Activated T-helper 17 cell treated with anti-CD3 and anti-CD28 coated beads, Interleukin-2, amount 50 U/mL, for 72 hours (primary cell): ENCODE measurements at places on chromosomes 7 and 10. TPM values are rescaled to one million over a fixed set of nuclear protein-coding genes. Genes with fewer than 3 reads are reported as not detected.

DNA sequence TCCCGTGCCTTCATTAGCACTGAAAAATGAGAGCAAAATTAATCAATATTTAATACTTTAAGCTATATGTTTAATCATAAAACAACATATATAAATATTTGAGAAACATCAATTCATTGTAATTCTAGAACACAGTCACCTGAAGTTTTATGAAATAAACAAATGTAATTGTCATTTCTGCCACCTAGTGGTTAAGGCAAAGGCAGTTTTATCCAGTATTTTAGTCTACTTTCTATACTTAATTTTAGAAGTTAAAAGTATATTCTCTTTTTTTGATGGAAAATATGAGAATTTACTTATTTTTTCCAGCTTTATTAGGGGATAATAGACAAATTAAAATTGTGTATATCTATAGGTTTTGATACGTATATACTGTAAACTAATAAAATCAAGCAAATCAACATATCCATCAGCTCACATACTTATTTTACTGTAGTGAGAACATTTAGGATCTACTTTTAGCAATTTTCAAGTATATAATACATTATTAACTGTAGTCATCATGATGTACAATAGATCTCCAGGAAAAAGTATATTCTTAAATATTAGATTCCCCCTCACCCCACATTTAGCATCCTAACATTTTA lies 16.9 kb downstream of the PCGF6 start:
- no peak for ATAC-seq

GRCh38 chr7:139582130-139582650 lies 58.7 kb downstream of the CLEC2L start:
- no peak for ATAC-seq

DNA sequence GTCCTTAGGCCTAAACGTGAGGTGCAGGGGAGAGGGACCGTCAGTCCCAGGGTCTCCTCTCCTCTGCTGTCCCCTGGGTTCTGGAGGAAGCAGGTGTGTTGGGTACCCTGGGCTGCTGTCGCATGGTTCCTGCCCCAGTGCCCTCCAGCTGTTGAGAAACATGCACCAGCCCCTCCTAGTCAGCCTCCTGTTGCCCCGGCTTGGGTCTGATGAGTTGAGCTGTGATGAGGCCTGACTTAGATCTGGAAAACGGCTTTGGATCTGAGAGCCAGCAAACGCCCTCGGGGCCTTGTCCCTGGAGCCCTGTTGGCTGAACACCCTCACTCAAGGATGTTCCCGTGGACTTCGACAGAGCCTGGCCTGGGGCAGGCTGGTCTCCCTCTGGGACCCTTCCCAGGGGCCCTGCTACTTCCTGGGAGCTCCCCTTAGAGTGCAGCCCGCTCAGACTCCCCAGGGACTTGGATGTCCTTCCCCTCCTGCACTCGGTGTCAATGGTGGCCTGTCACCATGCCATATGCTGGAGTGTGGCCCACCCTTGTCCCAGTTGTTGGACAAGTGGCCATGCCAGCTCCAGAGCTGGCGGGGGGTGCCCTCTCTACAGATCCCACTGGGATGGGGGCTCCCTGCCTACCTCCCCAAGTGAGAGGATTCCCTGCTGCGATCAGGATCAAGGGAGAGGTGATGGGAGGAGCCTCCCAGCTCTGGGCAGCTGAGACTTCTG lies 12.3 kb downstream of the ZNF316 start:
- no peak for ATAC-seq

DNA sequence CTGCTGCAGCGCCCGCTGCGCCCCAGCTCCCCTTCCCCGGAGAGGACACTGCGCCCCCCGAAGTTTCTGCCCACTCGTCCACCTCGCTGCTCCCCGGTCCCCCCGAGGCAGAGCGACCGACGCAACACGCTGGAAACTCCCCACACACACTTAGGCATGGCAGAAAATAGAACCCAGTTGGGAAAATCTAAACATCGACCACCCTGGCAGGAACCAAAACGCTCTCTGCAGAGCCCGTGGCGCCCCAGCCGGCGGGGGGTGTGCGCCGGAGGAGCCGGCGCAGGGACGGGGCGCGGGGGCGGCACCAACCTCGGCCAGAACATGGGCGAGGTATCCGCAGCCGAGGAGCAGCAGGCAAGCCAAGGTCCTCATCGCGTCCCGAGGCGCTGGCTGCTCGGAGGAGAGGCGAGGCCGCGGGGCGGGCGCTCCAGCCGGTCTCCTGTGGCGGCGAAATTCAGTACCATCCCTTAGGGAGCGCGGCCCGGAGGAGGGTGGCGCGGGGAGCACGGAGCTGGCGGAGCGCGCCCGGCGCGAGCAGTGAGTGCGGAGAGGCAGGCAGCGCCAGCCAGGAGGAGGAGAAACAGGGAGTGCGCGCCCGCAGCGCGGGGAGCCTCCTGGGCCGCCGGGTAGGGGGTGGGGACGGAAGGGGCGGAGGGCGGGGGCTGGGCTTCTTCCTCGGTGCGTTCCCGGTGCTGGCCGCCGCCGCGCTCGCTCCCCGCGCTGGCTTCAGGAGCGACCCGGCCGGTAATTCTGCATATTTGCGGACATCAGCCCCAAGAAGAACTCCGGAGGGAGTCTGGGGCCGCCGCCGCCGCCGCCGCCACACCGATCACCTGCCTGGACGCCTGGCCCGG lies 789 bp downstream of the PDGFA start:
- ATAC-seq, result peak; percentile 55

- ATAC-seq, result no peak
Measured at GRCh38 chr10:127046975-127047877, 142.0 kb downstream of the DOCK1 start.

DNA sequence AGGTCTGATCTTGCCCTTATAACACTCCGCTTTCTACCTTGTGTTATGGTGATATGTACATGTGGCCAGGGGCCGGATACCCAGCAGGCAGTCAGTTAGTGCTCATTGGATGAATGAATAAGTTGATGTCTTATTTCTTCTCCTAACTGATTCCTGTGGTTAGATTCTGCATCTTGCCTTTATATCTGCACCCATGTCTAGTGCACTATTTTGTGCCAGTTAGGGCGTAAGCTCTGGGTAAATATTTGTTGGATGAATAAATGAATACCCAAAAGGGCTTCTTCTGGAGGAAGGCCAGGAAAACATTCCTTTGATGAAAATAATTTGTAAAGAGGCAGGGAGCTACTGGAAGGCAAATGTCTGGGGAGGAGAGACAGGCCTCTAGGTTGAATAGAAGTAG lies 148.2 kb downstream of the CHN2 start:
- ATAC-seq, result no peak

DNA sequence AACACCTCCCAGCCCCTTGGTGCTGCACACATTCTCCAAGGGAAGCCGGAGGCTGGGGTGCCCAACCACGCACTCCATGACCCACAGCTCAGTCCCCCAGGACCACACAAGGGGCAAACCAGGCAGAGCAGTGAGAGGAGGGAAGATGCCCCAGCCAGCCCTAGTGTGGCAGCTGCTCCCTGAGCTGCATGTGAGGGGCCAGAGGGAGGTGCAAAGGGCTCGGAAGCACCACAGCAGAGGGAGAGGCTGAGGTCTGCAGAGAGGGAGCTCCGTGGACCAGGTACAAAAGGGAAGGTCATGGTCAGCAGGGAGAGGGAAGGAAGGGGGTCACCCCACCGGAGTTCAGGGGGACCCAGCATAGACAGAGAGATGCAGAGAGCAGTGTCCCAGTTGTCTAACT lies 1.5 kb upstream of the CALML5 start:
- ATAC-seq, result no peak

- ATAC-seq, result no peak
Measured at GRCh38 chr7:76244781-76245391, 43.2 kb downstream of the SRRM3 start.

- no peak for ATAC-seq
Measured at GRCh38 chr7:156993021-156993924, 17.2 kb downstream of the MNX1 start.

GRCh38 chr7:142887282-142888015 lies 1.9 kb upstream of the TRPV6 start:
- ATAC-seq, result no peak

DNA sequence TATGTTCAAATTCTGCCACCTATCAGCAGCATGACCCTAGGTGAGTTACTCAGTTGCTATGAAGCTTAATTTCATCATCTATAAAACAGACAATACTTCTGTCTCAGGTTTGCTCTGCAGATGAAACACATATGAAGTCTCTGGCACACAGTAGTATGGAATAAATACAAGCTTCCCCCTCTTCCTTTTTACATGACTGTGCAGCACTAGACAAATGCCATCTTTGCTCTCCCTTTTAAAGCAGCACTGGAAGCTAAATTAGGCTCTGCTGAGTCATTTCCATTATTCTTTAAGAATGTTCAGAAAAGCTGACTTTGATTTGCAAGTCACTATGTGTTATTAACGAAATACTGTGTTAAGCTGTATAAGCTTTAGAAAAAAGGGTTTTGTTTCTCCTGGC lies 40.7 kb upstream of the ANAPC16 start:
- no peak for ATAC-seq

DNA sequence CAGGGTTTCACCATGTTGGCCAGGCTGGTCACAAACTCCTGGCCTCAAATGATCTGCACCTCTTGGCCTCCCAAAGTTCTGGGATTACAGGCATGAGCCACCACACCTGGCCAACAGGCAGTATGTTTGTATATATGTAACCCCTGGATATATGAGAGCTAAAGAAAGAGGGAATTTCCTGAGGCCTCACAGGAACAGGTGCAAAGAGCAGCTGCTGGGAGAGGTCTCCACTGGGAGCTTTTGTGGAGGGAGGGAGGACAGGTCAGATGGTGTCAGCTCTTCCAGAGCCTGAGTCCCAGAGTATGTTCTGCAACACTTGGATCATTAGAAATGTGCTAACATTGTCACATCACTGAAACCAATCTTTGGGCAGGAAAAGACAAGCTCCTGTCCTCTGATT lies 110.1 kb upstream of the KIF5B start:
- ATAC-seq, result no peak

DNA sequence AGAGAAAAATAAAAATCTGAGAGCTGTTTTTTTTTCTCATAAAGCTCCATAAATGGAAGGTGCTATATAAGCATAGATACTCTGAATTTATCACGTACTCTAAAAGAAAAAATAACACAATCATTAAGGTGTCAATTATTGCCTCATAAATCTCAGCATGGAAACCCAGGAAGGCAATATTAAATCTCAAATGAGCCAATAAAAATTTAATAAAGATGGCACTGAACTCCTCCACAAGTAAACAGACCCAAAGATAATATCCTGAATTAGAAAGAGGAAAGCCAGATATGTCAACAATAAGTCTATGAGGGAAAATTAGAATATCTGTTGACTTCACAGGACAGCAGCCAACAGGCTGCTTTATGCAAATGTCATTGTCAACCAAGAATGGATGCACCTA lies 66.5 kb downstream of the CDK6 start:
- no peak for ATAC-seq

DNA sequence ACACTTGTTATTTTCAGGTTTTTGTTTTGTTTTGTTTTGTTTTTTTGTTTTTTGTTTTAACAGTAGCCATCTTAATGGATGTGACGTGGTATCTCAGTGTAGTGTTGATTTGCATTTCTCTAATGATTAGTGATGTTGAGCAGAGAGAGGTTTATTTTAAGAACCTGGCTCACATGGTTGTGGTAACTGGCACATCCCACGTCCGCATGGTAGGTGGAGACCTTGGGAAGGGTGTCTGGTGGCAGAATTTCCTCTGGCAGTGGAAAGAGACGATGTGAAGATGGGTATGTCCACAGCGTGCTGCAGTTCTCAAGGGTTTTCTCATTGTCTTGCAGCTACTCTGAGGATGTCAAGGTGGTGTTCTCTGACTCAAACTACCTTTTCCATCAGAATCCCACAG lies 252.2 kb downstream of the GALNT17 start:
- ATAC-seq, result no peak

- ATAC-seq, result no peak
Measured at GRCh38 chr7:17301471-17302456, 3.3 kb downstream of the AHR start.

GRCh38 chr7:127177156-127177555 lies 75.6 kb downstream of the GRM8 start:
- no peak for ATAC-seq

DNA sequence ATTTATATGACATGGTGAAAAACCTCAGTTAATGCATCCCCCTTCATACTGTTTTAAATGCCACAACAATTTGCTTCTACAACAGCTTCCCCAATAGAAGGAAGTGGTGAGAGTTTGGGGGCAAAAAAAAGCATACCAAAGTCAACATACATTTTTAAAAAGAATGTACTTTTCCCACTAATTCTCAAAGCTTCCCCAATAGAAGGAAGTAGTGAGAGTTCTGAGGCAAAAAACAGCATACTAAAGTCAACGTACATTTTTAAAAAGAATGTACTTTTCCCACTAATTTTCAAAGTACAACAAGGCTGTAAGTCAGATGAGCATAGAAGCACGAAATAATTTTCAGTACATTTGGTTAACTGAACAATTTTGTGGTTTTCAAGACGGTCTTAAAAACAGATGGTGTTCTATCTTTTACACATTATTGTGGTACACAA lies 24.0 kb downstream of the WASL start:
- no peak for ATAC-seq

DNA sequence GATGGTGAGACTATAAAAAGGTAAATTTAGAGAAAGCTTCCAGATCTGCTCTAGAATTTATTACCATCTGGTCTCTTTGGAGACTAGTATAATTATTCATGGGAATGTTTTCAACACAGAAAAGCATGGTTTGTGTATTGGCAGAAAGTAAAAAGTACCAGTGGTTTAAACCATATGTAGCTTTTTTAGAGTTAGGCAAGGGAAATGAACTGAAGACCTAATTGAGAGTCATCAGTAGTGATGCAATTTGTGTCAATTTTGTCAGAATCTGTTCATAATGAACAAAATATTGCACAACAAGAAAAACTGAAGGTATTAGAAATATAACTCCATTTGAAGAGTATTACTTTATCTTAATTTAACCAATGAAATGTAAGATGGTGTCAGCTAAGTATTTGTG lies 181.4 kb downstream of the ADK start:
- no peak for ATAC-seq

DNA sequence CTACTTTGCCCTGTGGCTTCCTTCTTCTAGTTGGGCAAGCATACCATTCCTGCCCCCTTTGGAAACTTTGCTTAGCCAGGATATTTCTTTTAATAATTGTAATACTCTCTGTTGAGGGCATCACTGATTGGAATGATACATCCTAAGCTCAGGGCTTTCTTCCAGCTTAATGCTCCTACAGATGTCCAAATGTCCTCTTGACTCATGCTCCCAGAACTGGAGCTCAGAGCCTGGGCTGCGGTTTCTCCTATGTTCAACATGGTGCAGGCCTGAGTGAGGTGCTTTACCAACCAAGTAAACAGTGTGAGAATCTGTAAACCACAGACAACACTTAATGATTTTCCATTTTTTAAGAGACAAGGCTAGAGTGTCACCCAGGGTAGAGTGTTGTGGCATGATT lies 108.6 kb downstream of the LRRC4 start:
- no peak for ATAC-seq

GRCh38 chr7:6015917-6016652 lies 7.0 kb downstream of the AIMP2 start:
- peak; percentile 36 for ATAC-seq

GRCh38 chr10:10658172-10658785 lies 359.4 kb upstream of the CELF2 start:
- no peak for ATAC-seq

Gene PRSS37
- not detected for total RNA-seq

Gene GPR26
- total RNA-seq, result not detected

Gene AKR1C4
- total RNA-seq, result 0.71 TPM

Gene PDZD7
- 0.48 TPM for total RNA-seq
